CD4-positive, alpha-beta memory T cell (primary cell): ENCODE measurements at places on chromosomes 2 and 18.

DNA sequence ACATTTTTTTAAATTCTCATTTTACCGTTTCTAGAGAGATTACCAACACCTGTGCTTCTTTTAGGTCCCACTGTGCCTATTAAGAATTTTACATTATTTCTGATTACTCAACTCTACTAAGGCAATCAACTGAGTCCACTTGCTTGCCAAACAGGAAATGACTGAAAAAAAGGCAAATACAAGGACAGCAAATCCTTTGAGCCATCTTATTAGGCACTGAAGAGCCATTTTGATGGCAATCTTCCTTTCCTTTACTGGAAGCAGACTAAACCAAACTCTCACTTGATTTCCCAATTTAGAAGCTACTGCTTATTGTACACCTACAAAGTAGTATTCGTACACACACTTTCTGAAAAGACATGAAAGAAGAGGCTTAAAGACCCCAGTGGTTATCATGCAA, 121.4 kb upstream of the COL3A1 start:
- no peak for DNase-seq

DNA sequence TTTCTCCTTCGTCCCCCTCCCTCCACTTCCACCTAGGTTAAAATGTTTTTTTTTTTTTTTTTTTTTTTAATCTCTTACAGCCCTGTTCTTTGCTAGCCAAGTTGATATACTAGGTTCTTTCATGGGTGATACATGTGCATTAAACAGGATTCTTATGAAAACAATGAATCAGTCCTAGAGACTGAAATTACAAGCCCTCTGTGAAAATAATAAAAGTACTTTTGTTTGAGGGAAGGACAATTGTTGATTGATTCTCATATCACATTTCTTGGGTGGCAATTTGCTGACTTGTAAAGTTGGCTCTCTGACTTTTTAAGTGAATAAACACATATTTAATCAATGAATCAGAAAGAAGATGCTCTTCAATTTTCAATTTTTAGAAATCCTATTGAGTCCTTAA, 639.9 kb downstream of the LRP1B start:
- DNase-seq, result no peak

DNA sequence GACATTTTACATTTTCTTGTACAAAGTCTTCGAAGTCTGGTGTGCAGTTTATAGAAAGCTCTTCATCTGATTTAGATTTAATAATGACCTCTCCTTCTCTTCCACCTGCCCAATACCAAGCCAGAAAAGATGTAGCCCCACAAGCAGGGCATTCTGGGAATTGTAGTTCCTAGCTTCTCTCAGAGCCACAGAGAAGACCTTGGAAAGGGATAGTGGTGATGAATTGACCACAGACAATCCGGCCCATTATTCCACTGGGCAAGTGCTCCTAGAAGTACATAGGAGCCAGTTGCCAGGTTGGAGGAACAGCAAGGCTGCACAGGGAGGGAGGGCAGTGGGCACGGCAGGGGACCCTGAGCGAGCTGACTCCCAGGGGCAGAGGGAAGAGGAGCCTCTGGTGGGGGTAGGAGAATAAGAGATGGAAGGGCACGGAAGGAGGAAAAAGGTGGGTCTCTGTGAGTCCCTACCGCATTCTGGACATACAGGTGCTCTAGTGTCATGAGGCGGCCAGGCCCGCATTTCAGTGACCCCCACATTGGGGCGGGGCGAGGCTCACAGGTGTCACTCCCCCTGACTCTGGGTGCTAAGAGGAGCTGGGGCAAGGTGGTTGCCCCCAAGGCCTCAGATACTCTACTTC, 152.5 kb upstream of the HAAO start:
- DNase-seq, result no peak

- DNase-seq, result no peak
These were observed 5.2 kb downstream of the TTC27 start for GRCh38 chr2:32633040-32633439.

- DNase-seq, result no peak
These were observed 69.3 kb downstream of the LBH start for GRCh38 chr2:30300456-30301221.

GRCh38 chr2:223590964-223591363, 11.2 kb downstream of the SCG2 start:
- no peak for DNase-seq

DNA sequence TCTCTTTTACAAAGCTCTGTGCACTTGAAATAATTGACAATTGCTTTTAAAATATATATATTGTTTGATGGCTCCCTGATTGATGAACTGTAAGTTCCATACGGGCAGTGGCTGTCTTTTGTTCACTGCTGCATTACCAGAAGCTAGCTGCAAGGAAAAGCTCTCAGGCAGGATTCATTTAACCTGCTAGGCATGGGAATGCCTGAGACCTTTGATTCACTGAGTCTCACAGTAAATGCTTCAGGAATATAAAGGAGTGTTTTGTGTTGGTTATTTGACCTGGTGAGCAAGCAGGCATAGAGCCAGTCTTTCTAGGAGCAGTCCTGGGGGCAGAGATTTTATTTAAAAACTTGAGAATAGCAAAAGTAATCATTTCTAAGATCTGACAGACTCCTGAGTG, 193.2 kb upstream of the ITGA4 start:
- no peak for DNase-seq

DNA sequence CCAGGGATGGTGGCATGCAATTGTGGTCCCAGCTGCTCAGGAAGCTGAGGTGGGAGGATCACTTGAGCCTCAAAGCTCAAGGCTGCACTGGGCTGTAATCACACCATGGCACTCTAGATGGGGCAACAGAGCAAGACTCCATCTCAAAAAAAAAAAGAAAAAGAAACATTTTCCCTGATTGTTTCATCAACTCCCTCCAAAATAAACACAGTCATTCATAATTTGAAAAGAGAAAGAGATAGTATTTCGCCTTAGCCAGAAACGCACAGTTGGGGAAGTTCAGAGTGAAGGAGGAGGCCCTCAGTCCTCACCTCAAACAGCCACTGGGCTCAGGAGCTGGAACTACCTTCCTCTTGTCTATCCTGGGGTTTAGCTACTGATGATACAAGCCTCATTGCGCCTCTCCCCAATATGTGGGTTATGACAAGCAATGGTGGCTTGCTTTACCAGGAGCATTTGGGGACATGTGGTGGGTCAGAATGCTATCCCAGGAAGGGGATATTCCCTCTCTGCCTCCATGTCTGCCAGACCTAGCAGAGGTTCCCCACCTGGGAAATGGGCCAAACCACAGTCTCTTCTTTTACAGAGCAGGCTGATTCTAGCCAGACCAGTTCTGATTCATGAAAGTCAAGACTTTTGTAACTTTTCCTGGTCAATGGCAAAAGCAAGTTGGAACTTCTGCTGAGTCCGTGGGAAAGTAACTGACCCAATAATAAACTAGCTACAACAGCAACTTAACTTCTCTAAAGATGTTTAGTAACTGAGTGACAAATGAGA, 22.2 kb upstream of the TMEM87B start:
- no peak for DNase-seq

DNA sequence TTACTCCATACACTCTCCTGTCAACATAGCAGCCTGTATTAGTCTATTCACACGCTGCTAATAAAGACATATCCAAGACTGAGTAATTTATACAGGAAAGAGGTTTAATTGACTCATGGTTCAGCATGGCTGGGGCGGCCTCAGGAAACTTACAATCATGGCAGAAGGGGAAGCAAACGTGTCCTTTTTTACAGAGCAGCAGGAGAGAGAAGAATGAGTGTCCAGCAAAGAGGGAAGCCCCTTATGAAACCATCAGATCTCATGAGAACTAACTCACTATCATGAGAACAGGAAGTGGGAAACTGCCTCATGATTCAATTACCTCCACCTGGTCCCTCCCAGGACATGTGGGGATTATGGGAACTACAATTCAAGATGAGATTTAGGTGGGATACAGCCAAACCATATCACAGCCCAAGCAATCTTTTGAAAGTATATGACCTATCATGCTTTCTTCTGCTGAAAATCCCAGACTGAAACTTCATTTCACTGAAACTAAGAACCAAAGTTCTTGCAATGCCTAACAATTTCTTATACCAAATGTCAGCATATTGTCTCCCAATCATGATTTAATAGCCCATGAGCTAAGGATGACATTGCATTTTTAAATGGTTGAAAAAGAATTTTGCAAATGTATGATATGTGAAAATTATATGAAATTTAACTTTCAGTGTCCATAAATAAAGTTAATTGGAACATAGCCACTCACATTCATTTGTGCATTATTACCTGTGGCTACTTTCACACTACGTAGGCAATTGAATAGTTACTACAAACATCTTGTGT, 686.8 kb upstream of the ZEB2 start:
- DNase-seq, result no peak

GRCh38 chr18:78519394-78520062, 460.1 kb upstream of the SALL3 start:
- DNase-seq, result no peak
